ENCODE measurements at places on chromosomes 6 and 20.

GRCh38 chr20:45944965-45945677 lies 10.6 kb downstream of the PCIF1 start:
- no peak for DNase-seq

- no peak for DNase-seq
Observed at GRCh38 chr20:14197097-14197496, 140.3 kb downstream of the FLRT3 start.

- peak; percentile 12 for DNase-seq
Observed at GRCh38 chr20:24148372-24148771, 159.8 kb upstream of the GGTLC1 start.

DNA sequence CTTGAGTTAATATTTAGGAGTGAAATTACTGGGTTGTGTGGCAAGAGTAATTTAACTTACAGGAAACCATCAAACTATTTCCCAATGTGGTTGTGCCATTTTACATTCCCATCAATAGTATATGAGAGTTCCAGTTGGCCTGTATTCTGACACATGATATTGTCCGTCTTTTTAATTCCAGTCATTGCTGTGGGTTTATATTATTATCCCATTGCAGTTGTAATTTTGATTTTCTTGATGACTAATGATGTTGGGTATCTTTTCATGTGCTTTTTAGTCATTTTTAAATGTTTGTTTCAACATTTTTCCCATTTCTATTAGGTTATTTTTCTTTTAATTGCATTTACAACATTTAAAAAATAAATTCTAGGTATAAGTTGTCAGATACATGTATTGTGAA lies 614.0 kb downstream of the UTRN start:
- no peak for DNase-seq

DNA sequence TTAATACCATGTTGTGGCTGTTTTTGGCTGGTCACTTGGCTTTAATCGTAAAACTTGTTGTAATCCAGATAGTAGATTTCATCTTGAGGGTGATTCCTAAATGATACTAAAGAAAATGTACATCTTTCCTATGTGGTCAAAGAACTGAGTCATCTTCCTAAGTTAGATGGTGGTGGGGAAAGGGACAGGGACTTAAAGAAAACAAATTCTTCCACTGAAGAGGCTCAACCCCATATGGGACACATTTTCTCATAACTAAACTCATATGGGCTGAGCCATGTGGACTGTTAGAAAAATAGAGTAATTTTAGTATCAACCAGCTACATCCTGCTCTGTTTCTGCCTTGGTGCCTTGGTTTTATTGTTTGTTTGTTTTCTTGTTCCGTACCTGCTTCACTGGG lies 155.8 kb downstream of the TSHZ2 start:
- no peak for DNase-seq

DNA sequence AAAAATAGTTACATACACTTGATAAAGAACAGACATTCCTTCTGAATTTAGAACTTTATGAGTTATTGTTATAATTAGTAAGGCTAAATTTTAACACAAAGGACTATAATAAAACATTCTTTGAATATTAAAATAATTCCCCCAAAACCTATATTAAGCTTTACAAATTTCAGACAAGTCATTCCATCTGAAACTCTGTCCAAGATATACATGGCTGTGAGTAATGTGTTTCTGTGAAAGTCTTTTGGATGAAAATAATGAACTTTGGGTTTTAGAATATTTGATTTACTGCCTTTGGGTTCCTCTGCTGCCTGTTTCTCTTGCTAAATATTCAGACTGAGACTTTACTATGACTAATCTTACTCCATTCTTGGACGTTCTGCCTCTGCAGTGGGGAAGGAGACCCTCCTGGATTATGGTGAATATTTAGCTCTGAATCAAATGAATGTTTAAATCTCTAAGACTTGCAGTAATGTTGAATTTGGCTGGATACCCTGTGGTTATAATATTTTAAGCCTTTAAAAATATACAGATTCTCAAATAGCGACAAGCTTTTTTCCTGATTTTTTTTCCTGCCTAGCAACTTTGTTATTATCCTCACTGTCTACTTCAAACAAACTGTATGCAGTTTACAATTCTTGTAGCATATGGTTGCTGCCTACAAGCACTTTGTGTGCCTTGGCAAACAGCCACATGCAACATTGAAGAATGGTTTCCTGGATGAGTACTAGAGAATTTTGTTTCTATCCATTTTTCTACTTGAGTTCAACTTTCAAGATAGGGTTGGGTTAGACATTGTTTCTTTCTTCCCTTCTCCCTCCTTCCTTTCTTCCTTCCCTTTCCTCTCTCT lies 51.4 kb downstream of the TXLNB start:
- DNase-seq: no peak

DNA sequence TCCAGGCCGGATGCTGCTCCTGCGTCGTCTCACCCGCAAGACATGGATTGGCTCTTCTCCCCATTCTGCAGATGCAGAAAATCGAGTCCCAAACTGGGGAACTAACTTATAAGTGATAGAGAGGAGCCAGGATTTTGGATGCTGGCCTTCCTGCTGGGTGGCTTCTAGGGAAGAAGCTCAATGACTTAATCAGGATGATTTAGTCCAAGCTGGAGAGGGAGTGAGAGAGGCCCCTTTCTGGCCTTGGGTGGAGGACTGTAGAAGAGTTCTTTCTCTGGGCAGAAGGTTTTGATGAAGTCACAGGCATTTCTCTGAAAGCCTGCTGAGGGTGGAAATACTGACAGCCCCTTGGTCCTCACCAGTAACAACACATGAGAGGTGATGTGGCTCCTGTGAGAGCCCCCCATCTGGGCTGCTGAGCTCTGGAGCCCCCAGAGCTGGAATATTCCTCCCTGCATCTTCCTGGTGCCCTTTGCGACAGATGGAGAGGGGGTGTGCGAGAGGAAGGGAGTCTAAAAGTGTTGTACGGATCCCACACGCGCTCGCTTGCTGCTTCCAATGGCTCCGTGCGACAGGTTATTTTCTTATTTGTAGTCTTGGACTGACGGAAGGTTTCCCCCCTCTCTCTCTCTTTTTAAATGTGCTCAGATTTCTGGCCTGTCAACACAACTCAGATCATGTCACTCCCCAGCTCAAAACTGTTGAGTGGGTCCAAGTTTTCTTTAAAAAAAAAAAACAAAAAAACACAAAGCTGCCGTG lies 3.5 kb downstream of the SIRPA start:
- no peak for DNase-seq

- no peak for DNase-seq
Observed at GRCh38 chr6:44795326-44795725, 407.8 kb downstream of the CDC5L start.

DNA sequence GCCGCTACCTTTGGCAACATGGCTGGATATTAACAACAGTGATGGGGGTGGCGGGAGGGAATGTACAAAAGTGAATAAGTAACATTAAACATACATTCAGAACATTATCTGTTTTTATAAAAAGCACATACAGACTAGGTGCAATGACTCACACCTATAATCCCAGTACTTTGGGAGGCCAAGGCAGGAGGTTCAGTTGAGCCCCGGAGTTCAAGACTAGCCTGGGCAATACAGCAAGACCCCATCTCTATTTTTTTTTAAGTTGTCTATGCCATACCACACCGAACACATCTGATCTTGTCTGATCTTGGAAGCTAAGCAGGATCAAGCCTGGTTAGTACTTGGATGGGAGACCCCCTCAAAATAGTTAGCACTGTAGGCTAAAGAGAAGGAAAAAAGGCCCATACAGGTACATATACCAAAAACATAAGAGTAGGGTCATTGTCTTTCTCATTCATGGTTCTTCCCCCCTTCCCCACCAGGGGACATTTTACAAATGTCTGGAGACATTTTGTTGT lies 1.7 kb upstream of the HCK start:
- DNase-seq: no peak

- no peak for DNase-seq
Observed at GRCh38 chr20:60676011-60676410, 576.0 kb upstream of the CDH4 start.

DNA sequence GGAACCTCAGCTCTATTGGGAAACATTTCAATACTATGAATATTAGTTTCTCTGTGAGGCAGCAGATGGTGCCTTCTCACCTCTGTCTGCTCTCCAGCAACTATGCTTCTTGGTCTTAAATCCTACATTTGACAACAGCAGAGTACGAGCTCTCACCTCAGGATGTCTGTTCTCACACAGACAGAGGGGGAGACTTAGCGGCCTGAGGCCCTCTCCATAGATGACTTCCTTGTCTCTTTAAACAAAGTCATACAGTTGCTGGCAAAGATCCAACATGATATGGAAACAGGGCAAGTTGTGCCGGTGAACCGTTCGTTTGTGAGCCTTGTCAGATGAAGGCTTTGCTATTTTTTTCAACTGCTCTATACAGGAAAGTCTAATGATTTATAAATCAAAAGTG lies 43.7 kb upstream of the GABRR1 start:
- DNase-seq: no peak

GRCh38 chr6:45350186-45350710 lies 22.1 kb downstream of the RUNX2 start:
- no peak for DNase-seq

All from stimulated activated CD8-positive, alpha-beta memory T cell treated with anti-CD3 and anti-CD28 coated beads, Interleukin-4, amount 100 ng/mL, for 4 hours (primary cell).